ENCODE measurements at places on chromosomes 1 and 21.
A peak's percentile ranks its signal among the peaks of the same experiment; 100 is the strongest.

DNA sequence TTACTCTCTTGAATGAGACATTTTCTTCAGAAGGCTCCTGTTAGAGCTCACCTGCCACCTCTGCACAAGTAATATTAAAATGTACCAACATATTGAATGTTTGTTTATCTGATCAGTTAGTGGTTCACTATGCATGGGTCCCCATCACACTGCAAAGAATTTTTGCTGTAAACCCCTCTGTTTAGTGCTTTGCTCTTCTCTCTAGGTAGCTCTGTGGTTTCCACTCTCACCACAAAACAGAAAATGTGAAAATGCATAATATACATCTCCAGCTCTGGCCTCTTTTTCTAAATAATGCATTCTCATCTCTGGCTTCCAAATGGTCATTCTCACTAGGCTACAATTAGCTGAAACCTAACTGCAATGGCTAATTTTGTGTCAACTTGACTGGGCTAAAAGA lies 176.7 kb downstream of the TRIM33 start:
- no peak for DNase-seq

GRCh38 chr1:48841461-48841860 lies 64.8 kb upstream of the BEND5 start:
- no peak for DNase-seq

DNA sequence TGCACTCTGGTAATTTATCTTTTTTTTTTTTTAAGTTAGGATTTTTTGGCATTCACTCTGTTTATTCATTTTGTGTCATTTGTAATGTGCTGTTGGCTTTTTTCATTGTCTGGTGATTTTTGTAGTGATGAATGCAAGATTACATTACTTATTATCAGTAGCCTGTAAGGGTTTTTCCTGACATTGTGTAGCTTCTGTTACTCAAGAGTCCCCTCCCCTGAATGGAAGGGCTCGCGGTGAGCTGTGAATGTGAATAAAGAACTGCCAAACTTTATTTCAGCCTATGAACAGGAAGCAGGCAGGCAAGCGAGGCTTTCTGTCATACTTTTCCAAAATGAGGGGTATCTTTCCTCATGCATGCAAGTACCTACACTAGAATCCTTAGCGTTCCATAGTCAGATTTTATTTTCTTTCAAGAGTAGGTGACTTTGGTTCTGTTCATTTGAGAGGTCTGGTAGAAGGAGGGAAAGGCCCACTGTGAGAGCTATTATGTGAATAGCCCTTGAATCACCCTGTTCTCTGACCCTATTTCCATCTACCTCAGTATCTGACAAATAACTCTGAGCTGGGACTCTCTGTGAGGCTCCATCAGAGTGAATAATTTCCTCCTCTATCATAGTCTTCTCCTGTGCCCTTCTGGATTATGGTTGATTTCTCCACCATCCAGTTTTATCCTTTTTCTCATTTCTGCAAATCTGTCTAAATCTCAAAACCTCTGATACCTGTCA lies 114.0 kb downstream of the CD247 start:
- no peak for DNase-seq

GRCh38 chr1:73674945-73675561 lies 522.9 kb downstream of the LRRIQ3 start:
- peak; percentile 70 for DNase-seq

GRCh38 chr1:226402739-226403165 lies 5.1 kb downstream of the PARP1 start:
- no peak for DNase-seq

GRCh38 chr1:16246961-16247360 lies 10.0 kb upstream of the CPLANE2 start:
- DNase-seq: no peak

DNA sequence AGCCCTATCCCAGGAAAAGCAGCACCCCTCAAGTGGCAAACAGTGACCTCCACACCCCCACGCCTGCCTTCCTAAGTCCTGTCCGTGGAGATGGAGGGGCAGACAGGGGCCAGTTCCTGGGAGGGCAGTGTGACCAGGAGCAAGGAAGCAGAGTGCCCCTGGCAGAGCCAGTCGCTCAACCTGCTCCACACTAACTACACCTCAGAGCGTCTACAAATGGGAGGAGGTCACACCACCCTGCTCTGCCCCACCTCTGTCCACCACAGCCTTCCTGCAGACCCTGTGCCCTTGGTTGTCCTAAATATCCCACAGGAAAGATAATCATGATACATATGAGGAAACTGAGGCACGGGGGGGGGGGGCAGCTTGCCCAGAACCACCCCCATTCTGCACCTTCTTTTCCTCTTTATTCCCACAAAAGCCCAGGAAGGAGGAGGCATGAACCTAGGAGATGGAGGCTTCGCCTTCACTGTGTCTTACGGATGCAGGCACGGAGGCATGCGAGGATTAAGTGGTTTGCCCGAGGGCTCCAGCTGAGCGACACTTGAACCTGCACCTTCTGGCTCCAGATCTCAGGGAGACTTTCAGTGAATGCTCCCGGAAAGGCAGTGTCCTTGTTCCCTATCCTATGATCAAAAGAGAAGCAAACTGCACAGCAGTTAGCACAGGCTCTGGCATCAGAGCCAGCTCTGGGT lies 42.7 kb upstream of the SELENON start:
- no peak for DNase-seq

DNA sequence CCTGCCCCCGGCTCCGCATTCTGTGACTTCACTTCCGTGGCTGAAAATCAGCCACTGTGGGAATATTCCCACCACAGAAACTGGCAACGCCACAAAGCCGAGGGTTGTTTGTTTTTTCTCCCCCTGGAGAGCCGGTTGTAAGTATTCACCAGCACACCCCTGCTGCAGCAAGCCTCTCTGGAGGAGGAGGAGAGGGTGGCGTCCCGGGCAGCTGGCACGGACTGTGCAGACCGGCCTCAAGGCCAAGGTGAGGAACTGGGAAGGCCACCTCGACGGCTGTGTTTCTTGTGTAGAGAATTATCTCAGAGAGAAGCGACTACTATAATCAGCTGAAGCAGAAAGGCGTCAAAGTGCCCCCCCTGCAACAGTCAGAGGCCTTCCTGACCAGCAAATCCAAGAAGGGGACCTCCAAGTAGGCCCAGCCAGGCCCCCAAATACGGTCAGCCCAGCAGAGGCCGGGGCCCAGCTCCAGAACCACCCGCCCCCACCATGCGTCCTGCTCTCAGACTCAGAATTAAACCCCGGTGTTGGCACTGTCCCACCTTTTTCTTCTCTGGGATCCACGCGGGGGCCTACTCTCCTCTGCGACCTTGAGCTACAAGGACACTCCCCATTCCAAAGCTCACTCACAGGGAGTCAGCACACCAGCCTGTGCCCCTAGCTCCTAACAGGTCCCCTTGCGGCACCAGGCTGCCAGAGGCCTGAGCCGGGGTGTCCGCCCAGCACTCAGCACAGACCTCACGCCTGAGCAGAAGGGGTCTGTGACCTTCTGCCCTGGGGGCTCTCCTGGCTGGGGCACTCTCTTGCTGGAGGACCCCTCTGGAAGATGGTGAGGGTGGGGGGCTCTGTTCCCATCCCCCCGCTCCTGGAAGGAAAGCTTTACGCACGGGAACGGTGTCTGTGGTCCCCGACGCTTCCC lies 1.2 kb upstream of the SMIM1 start:
- peak; percentile 40 for DNase-seq

GRCh38 chr1:68197461-68197860 lies 34.9 kb downstream of the WLS start:
- DNase-seq: peak; percentile 91

GRCh38 chr1:16088996-16089395 lies 15.5 kb upstream of the FAM131C start:
- DNase-seq: no peak

DNA sequence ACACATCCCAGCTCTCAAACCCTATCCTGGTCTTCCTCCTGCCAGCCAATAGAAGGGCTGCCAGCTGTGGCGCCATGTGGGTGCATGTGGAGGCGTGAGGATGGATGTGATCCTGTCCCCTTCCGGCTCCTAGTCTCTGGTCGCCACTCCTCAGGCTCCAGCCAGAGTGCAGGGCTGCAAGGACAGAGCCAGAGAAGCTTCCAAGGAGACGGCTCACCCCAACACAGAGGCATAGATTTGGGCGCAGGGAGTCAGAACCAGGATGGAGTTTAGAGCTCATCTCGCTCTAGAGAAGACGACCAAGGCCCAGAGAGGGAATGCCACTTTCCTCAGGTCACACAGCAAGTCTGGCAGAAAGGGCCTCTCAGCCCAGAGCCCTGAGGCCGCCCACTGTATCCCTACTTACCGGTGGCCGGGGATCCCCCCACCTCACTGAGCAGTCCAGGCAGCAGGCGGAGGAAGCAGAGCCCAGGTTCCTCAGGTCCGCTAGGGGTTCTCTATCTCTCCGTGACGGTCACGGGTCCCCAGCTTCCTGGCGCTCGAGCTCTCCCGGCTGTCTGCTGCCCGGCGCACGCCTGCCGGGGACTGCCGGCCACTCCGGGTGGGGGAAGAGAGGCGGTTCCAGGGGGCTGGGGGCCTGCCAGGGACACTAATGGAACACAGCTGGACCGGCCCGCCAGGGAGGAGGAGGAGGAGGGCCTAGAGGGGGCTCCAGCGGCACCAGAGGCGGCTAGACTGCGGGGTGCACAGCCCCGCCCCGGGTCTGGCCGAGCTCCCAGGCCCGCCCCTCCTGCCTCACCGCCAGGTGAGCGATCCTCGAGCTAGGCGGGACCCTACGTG lies at the start of gene COL16A1:
TSS of gene COL16A1 (minus strand) at position 587 of the 840 bp plus-strand sequence. CDS start 1,824 bp downstream, outside the sequence.
- DNase-seq: peak; percentile 27

- DNase-seq: no peak
Observed at GRCh38 chr1:112470966-112471365, 37.8 kb upstream of the WNT2B start.

Measured in DMS53 (cell line).